GM23248 (cell line): ENCODE measurements at places on chromosomes 1 and 21. TPM values are rescaled to one million over a fixed set of nuclear protein-coding genes. Genes with fewer than 3 reads are reported as not detected.
A peak's percentile ranks its signal among the peaks of the same experiment; 100 is the strongest.

- no peaks in the 10 kb centered on the region for H3K36me3 ChIP-seq
- no peak for DNase-seq
- H3K27me3 ChIP-seq: peaks cover 34% of the 10 kb centered on the region
- no peaks in the 10 kb centered on the region for H3K4me1 ChIP-seq
Measured at GRCh38 chr1:200895801-200896530, 1.3 kb downstream of the INAVA start.

- H3K27ac ChIP-seq: no peak overlapping the region
- H3K4me3 ChIP-seq: no peak overlapping the region
- peaks cover 8% of the 10 kb centered on the region; the same call in 1 of the 2 replicates for H3K4me1 ChIP-seq
- no peaks in the 10 kb centered on the region for H3K36me3 ChIP-seq
- H3K27me3 ChIP-seq: no peaks in the 10 kb centered on the region
Measured at GRCh38 chr1:232986527-232986922, 36.1 kb downstream of the NTPCR start.

The PAPPA2 gene
- 7.0 and 8.1 TPM in 2 replicates for total RNA-seq

DNA sequence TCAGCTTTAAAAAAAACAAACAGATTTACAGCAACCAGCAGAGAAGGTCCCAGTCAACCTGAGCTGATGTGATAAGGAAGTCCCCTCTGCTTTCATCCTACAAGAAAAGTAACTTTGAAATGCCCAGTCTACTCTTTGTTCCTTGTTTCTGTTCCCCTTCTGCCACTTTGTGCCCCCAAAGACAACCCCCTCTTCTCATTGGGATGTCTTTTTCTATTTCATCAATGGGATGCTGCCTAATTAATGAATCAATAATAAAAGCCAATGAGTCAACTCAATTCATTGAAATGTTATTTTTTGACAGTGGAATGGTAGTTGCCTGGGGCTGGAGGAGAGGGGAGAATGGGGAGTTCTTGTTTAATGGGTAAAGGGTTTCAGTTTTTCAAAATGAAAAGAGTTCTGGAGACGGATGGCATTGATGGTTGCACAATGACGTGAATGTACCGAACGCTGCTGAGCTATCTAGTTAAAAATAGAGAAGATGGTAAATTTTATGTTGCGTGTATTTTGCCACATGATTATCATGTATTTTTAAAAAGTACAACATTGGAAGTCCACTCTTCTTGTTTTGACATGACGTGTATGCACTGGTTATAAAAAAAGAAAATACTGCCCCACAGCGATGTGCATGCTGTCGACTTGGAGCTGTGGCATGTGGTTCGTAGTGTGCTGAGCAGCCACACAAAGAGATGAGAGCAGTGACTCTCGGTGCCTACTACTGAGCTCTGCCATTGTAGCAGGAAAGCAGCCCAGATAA, 22.4 kb upstream of the PADI2 start:
- no peak overlapping the region for H3K27ac ChIP-seq
- no peak overlapping the region for H3K4me3 ChIP-seq
- no peaks in the 10 kb centered on the region for H3K4me1 ChIP-seq
- H3K36me3 ChIP-seq: no peaks in the 10 kb centered on the region

DNA sequence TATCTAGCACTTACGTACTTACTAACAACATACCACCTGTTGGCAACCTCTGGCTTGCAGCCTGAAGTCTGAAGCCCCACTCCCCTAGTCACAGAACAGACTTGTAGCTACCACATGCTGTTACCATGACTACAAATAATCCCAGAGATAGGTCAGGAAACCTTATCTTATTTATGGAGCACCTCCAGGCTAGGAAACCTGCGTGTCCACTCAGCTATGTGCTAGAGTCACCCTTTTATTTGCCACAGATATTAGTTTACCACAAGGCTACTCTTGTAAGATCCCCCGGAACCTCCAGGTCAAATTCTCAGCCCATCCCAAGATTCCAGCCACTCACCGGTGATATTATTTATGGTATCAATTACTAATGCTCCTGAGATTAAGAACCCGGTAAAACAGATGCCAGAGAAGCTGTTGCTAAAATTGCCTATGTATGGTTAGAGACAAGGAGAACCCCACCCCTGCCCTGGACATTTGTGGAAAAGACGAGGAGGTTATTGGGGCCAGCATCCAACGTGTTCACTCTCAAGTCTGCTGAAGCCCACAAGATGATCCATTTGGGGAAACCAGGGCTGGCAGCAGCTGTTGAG, 116.5 kb downstream of the TBX15 start:
- H3K27ac ChIP-seq: no peak overlapping the region
- no peaks in the 10 kb centered on the region for H3K27me3 ChIP-seq
- no peaks in the 10 kb centered on the region for H3K4me1 ChIP-seq
- no peaks in the 10 kb centered on the region for H3K36me3 ChIP-seq
- no peak for DNase-seq

DNA sequence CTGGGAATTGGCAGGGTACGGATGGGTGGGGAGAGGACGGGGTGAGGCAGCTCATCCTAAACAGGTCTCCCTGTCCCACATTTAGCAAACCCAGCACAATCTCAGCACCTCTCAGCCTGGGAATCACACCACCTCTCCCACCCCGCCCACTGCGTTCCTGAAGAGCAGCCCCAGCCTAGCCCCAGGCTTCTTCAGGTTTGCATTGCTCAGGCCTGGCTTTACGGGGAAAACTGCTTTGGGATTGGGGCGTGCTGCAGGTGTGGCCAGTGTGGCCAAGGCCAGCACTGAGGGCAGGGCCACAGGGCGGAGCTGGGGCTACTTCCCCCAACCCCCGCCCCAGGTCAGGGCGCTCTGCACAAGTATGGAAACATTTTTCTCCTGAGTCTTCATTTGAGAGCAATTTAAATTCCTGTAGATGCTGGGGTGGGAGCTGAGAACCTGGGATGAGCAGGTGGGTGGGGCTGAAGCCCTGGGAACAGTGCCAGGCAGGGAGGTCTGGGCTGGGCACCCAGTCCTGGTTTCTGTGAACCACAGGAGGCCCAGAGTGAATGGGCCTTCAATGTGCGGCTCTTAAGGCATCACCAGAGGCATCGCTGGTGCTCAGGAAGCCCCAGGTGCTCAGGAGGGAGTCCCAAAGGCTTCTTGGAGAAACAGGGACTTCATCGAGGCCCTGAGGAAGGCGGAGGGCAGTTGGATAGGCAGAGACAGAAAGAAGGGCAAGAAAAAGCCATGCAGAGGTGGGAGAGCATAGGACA, 24.1 kb downstream of the TNNT2 start:
- DNase-seq: no peak
- no peaks in the 10 kb centered on the region for H3K4me1 ChIP-seq
- peaks cover 23% of the 10 kb centered on the region for H3K27me3 ChIP-seq
- no peak overlapping the region for H3K4me3 ChIP-seq

DNA sequence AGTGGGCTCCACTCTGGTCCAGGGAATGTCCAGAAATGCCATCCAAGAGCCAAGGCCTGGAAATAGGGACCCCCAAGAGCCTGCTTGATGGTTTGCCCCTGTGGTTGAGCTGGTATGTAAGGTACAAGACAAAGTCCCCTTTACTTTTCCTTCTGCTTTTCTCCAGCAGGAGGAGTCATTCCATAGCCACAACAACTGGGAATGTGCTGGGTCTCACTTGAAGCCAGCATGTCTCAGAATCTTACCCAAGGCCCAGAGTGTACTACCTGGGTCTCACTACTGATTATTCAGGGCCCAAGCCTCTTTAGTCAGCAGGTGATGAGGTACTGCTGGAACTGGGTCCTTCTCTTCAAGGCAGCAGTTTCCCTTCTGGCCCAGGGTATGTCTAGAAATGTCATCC, 62.1 kb upstream of the CD55 start:
- no peaks in the 10 kb centered on the region for H3K27me3 ChIP-seq
- H3K4me3 ChIP-seq: no peak overlapping the region
- peak; percentile 46 for DNase-seq
- H3K36me3 ChIP-seq: no peaks in the 10 kb centered on the region
- H3K27ac ChIP-seq: no peak overlapping the region

The SELE gene
- not detected in 2 replicates for total RNA-seq

GRCh38 chr1:167950569-167950968, 13.7 kb upstream of the MPC2 start:
- no peaks in the 10 kb centered on the region for H3K27me3 ChIP-seq
- no peak overlapping the region for H3K4me3 ChIP-seq
- peaks cover 22% of the 10 kb centered on the region; the same call in 1 of the 2 replicates for H3K4me1 ChIP-seq
- H3K36me3 ChIP-seq: peaks cover 18% of the 10 kb centered on the region
